Stimulated activated memory B cell treated with anti-CD40 and anti-IgM and Interleukin-4, amounts not matched to agents 10 μg/mL and 1 μg/mL and 100 μg/mL, for 72 hours (primary cell): ENCODE measurements at places on chromosomes 6 and 20.
A peak's percentile ranks its signal among the peaks of the same experiment; 100 is the strongest.

- no peak for ATAC-seq
Observed at GRCh38 chr6:25494469-25494868, 157.5 kb upstream of the SCGN start.

- peak; percentile 81 for ATAC-seq
Observed at GRCh38 chr6:151675746-151676459, 131.6 kb upstream of the ESR1 start.

DNA sequence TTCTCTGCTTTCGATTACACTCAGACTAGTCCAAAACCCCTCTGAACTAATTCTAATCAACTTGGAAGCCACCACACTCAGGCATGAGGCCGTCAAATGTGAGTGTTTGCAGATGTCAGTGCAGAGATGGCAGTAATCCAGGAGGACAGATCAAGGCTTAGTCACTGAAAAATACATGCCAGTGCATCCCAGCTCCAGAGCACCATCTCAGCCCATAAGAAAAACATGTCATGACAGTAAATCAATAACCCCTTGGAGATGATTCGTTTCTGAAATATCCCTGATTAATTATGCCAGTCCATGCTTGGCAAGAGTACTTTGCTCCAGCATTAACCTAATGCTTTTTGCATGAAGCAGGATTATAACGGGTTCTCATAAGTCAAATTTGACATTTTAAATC lies 179.5 kb downstream of the ADAT2 start:
- ATAC-seq = no peak

DNA sequence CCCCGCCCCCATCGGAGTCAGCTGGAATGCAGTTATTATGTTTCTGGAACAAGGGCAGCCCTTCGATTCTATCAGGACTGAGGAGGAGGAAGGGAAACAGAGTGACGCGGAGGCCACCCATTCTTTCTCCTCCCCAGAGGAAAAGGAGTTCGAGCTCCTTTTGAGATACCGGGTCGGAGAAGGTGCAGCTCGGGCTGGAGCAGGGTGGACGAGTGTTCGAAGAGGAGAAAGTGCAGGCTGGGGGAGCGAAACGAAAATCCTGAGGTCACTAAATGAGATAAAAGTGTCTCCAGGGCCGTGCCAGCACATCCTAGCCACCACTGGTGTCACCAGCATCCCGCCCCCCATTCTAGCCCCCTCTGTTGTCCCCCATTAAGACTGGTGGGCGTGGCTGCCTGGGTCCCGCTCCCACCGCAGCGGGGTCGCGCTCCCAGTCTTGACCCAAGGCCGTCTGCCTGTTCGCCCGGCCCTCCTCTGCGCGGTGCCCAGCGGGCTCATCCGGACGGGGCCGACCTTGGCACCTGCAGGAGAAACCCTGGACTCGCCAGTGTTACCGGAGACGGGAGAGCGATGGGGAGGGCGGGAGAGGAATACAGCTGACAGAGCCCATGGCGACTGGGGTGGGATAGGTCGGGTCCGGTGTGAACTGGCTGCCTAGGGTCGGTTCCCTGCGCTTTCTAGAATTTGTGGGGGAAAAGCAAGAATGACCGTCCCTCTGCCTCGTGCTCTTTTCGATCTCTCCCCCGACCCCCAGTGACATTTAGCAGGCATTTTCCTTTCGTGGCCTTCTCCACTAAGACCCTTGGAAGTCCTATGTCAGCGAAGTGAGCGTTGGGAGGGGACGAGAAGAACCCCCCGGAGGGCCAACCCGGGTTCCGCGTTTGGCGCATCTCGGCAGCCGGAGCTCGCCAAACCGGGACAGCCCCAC lies 16.2 kb downstream of the FOXA2 start:
- ATAC-seq = no peak

GRCh38 chr6:130008236-130008873 lies 10.0 kb upstream of the L3MBTL3 start:
- no peak for ATAC-seq

DNA sequence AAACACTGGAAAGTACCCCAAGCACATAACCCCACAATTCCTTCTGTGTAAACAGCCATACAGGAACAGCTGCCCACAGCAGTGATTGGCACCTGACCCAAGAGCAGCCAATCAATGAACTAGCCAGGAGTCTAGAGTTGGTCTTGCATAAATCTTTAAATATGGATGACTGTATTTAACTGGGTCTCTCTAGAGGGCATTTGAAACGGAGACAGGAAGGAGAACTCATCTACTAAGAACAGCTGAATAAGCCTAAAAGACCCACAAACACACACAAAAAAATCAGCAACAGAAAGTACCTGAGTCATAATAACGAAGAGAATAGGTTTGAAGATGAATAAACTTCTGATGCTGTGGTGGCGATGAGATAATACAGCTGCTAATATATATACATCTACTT lies 49.0 kb upstream of the ASF1A start:
- ATAC-seq = no peak

DNA sequence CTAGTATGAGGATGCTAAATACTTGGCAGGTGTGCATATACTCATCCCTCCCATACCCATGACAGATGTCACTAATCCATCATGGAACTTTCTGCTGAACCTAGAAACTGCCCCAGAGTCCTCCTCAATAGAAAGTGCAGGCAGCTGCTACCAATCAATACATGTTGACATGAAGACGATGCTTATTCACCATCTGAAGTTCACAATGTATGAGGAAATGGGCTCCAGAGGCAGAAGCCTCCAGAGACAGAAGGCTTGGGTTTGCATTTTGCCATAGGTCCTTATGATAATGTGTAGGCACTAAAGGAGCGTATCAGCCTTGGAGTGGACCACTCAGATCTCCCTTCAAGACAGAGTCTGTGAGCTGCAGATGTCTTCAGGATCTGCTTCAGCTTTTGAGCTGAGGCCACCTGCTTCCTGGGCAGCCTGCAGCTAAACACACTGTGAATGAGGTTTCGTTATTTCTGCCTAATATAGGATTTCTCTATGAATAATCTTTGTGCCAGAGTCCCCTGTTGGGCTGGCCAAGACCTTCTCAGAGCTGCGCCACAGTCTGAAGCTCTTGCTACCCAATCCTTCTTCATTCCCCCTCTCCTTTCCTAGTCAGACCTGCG lies 7.5 kb upstream of the KIAA1755 start:
- no peak for ATAC-seq

- no peak for ATAC-seq
Observed at GRCh38 chr20:19975436-19975799, 41.7 kb upstream of the NAA20 start.

DNA sequence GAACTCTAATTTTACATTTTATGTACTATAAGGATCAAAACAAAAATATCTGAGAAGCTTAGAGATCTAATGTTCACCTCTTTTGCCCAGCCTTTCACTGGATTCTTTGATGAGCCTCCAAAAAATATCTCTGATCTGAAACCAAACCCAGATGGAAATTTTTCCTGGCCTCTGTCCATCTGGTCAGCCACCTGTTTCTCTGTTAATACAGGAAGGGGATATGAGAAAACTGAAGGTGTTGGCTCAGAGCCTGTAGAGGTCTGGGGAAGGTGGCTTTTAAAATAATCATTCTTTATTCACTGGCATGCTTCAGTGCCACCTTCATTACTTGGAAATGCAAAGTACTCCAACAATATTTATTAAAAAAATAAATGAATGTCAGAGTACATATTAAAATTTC lies 8.5 kb upstream of the MCM3 start:
- ATAC-seq = no peak

GRCh38 chr6:133017581-133017980 lies 203.2 kb downstream of the RPS12 start:
- no peak for ATAC-seq

GRCh38 chr6:111663692-111664564 lies 58.2 kb upstream of the TRAF3IP2 start:
- no peak for ATAC-seq

GRCh38 chr20:40563296-40563950 lies 125.6 kb downstream of the MAFB start:
- ATAC-seq = no peak

DNA sequence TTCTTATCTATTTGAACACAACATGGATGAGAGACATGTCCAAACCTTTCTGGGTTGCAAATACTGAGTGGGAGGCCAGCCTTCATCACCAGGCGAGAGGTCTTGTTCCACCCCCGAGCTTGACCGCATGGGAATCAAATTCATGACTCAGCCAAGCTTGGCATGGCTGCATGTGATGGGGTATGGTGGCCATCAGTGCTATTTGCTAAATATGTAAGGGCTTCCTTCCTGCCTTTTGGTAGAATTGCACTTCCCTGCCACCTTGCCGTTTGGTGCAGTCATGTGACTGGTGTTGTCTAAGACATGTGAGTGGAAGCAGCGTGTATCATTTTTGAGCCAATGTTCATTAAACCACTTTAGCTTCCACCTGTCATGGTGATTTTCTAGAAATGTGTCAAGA lies 508.9 kb upstream of the SULF2 start:
- no peak for ATAC-seq

DNA sequence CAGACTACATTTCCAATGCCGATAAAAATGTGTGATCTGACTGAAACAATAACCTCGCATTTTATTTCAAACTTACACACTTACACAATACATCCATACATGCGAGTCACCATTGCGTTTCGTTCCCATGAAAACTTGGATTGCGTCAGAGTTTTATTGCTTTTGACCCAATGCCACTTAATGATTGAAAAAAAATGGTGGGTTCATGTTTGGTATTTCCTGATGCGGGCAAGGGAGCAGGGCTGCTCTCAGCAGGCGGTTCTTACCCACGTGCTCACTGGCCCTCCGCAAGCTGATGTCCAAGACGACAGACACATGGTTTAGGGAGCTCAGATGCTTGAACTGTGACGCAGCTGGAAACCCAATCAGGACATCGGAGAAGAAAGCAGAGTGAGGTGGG lies 281.0 kb upstream of the SULF2 start:
- no peak for ATAC-seq

DNA sequence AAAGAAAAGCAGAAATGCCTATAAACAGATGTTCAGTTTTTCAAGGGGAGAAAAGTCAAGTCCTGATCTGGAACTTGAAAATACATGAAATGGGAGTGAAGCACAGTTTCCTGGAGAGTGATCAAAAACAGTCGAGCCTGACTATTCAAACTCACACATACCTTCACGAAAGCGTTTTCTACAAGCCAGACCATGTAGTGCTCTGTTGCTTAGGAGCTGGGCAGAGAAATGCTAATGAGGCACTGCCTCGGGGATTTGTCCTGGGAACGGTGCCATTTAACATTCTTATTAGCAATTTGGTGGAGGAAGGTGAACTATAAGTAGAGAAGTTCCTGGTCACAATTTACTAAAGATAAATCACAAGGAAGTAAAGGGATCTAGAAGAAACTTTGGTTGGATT lies 5.9 kb downstream of the NHSL1 start:
- ATAC-seq = no peak

- ATAC-seq = peak; percentile 61
Observed at GRCh38 chr6:31901415-31901952, 402 bp downstream of the ZBTB12 start.

- no peak for ATAC-seq
Observed at GRCh38 chr6:54758340-54758739, 88.2 kb upstream of the FAM83B start.
